Activated CD4-positive, alpha-beta T cell treated with anti-CD3 and anti-CD28 coated beads, Interleukin-2, amount 50 U/mL, for 4 hours (primary cell): ENCODE measurements at places on chromosomes 13 and 19.

GRCh38 chr13:85166891-85167290, 632.3 kb downstream of the SLITRK6 start:
- DNase-seq: no peak

DNA sequence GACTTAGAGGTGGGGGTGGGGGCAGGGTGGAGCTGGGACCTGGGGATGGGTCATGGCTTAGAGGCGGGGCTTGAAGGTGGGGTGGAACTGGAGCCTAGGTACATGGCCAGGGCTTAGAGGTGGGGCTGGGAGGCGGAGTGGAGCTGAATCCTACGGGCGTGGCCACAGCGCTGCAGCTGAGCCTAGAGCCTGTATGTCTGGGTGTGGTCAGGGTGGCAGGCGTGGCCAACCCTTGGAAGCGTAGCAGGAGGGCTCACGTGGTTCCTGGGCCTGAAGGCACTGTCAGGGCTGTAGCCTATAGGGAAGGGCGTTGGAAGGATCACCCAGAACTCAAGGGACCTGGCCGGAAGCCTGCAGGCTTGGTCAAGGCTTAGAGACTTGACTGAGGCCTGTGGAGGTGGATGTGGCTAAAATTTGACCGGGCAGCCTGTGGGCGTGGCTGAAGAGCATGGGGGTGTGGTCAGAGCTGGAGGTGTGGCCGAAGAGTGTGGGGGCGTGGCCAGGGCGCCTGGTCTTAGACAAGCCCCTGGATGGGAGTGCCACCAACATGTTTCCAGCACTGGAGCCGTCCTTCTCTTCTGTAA, 24.3 kb downstream of the COLGALT1 start:
- DNase-seq: no peak

- DNase-seq: no peak
These were observed 3.0 kb downstream of the CERS4 start for GRCh38 chr19:8212212-8212611.

GRCh38 chr13:51262501-51263211, 40.5 kb downstream of the FAM124A start:
- DNase-seq: no peak

DNA sequence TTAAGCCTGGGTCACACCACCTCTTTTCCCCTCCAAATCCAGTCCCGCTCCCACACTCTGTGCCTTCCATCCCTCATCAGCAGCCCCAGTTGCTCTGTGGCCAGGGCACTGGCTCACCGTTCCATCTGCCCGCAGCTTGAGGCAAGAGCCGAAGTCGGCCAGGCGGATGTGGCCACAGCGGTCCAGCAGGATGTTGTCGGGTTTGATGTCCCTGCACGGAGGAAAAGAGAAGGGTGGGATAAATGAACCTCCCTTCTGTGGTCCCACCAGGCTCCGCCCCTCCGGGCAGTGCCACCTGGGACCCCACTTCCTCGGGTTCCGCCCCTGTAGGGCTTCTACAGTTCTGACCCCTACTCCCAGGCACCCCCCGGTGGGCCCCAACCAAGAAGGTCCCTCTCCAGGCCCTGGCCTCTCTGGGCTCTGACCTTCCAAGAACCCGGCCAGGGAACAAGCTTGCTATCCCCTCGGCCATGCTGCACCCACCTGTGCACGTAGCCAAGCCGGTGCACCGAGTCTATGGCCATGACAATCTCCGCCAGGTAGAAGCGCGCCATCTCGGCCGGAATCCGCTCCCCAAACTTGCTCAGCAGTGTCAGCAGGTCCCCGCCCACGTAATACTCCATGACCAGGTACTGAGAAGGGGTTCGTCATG, 4.2 kb downstream of the DMPK start:
- no peak for DNase-seq

GRCh38 chr19:1655131-1655981, 2.9 kb upstream of the TCF3 start:
- DNase-seq: no peak

DNA sequence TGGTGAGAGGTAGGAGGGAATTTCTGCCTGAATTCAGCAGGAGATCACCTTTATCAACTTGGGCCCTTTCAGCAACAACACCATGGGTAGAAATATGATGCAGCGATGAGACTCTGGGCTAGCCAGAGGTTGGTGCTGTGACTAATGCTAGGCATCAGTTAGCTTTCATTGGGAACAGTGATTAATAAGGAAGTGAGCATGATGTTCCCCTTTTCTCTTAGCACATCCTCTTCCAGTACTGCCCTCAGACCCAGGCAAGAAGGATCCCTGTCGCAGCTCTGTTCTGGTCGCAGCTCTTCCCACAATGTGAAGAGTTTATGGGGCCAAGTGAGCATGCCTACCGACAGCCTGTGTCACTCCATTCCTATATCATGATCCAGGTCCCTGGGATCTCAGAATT, 100.5 kb downstream of the FLT1 start:
- no peak for DNase-seq

GRCh38 chr13:27821566-27821965, 29.3 kb downstream of the GSX1 start:
- no peak for DNase-seq

DNA sequence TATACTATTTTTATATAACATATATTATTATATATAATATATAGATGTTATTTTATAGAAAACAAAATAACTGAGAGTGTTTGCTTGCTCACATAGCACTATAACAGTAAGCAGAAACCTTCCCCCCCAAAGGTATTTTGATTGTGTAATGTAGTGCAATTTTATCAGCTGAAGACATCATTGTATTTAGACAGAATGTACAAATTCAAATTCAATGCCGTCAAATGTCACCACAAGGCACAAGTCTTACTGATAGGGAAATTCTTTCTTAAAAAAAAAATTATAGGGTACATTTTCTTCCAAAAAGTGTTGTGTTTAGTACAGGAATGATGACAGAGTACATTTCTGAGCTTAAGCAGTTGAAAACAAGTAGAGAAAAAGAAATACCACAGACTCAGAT, 1147.1 kb upstream of the SPRY2 start:
- no peak for DNase-seq

DNA sequence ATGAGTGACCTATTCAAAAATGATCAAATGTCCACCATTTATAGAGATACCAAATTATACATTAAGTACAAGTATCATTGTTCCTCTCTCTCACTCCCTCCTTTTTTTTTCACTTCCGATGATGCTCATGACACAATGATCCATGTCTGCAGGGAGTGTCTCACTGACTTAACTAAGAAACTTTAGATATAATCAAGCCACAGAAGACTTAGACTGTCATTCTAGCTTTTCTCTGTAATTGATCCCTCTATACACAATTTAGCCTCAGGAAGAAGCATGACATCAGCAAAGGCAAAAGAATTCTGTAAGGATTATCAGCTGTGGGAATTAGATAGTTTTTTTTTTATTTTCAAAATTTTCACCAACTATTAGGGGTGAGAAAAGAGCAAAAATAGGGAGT, 734.9 kb upstream of the PCDH9 start:
- DNase-seq: no peak

DNA sequence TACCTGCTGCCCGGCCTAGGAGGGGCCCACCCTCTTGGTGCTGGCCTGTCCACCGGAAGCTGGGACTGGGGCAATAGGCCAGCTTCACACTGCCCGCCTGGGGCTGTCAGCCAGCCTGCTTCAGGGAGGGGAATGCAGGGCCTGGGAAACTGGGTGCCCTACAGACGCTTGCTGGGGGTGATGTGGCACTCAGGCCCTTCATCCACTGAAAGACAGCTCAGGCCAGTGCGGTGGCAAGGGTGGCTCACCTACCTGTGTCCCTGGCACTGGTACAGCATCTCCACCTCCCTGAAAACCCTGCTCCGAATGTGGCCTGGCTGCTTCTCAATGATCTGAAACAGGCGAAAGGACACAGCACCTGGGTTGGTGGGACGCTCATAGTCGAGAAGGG, 7.8 kb downstream of the MKNK2 start:
- DNase-seq: no peak

DNA sequence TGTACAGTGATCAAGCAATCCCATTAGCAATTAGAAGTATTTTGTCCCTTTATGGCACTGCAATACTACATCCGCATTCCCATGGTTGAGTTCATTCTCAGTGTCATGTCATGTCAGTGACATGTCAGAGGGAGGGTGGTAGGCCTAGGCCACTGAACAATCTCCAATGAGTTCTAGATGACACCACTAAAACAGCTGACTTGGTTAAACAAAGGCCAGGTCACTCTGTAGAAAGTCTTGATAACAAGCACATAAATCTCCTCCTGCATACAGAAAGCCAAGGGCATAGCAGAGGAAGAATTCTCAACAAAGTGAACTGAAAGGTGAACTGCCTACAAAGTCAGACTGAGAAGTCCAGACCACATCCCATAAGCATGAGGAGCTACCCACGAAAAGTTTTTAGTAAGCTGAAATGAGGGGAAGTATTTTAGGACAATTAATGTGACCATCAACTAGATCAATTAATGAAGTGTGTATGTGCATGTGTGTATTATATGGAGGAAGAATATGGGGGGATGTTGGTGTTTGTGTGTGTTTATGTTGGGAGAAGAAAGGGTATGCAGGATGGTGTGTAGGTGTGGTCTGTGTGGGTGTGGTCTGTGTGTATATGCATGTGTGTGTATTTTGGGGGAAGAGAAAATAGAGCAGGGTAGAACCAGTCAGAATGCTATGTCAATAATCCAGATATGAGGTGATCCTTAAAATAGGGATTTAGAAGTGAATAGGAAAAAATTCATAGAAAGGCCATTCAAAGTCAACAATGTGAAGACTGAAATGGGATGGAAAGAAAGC, 67.7 kb downstream of the TBC1D4 start:
- no peak for DNase-seq

DNA sequence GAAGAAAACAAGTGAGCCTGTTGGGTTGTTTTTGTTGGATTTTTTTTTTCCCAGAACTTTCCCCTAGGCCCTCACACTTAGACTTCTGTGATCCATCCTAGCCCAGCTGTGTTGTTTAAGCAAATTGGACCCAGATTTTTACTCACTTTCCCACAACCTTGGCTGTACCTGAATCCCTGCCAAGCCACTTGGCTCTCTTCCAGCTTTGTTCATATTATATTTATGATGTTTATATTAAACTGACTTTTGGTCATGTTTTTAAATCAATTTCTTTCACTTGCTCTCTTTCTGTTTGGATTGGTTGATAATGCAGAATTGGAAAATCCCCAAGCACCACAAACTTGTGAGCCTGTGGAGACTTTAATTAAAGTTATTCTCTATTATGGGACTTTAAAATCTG, 16.6 kb downstream of the OLFM4 start:
- DNase-seq: no peak

DNA sequence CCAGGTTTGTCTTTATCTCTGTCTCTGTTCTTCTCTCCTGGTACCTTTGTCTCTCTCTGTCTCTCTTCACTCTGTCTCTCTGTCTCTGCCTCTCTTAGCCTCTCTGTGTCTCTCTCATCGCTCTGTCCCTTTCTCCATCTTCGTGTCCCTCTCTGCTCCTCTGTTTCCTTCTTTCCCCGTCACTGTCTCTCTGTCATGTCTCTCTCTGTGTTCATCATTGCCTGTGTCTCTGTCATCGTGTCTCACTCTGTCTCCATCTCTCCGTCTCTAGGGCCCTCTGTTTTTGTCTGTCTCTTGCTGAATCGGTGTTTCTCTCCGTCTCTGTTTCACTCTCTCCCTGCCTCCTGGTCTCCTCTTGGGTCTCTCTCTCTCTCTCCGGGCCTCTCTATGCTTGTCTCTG, 2.9 kb upstream of the KCNN4 start:
- no peak for DNase-seq

GRCh38 chr19:2683430-2684003, 19.0 kb downstream of the GNG7 start:
- DNase-seq: no peak

DNA sequence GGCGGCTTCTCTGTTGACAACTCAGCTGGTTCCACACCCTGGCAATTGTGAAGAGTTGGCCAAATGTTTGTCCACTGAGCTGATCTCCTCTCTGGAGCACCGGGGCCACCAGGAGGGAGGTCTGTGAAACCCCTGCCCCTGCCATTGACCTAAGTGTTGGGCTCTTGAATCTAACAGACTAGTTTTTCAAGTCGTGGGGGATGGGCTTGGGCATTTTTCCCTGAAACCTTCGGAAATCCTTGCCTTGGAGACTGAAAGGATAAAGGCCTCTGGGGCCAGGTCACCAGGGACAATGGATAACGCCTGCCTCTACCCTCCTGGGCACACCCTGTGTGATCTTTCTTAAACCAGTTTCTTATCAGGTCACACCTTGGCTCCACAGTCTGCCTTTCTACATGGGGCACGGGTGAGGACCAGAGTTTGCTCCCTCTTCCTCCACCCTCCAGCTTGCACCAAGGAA, 881 bp downstream of the GEMIN7 start:
- no peak for DNase-seq

GRCh38 chr19:33440241-33440640, 66.7 kb downstream of the CEBPG start:
- no peak for DNase-seq

GRCh38 chr13:65710514-65710913, 1519.6 kb downstream of the PCDH9 start:
- no peak for DNase-seq

DNA sequence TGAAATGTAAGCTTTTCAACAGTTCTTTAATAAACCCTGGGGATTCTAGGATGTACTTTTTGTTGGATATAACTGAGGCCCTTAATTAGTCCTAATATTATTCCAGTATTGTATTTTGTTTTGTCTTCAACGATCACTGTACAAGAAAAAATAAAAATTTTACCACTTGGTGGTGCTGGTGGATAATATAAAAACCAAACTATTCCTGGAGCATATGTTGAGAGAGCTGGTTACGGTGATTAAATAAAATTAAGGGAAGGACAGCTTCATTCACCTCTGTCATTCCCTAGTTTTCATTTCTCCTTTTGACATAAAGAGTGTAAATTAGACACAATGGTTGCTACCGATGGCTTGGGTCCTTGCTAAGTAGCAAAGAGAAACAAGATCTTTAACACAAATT, 598.6 kb upstream of the PCDH20 start:
- DNase-seq: no peak

DNA sequence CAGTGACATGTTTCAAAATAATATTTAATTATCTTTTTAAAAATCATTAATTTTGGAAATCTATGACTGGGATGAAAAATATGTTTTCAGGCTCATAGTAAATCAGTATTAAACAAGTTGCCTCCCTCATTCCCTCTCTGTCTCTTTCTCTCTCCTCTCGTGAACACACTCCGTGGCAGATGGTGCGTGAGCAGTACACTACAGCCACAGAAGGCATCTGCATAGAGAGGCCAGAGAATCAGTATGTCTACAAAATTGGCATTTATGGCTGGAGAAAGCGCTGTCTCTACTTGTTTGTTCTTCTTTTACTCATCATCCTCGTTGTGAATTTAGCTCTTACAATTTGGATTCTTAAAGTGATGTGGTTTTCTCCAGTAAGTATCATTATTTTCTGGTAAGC, 22.7 kb downstream of the SGCG start:
- DNase-seq: no peak

GRCh38 chr19:4559569-4559968, at the start of gene SEMA6B:
TSS of gene SEMA6B (minus strand) at chr19:4559684. CDS start at chr19:4558457, 1,227 bp downstream.
- no peak for DNase-seq

- no peak for DNase-seq
These were observed 4.1 kb downstream of the AZU1 start for GRCh38 chr19:831407-832369.

GRCh38 chr19:41649827-41650226, 23.0 kb upstream of the CEACAM4 start:
- no peak for DNase-seq
